SK-N-DZ (cell line): ENCODE measurements at places on chromosomes 5 and 9.

DNA sequence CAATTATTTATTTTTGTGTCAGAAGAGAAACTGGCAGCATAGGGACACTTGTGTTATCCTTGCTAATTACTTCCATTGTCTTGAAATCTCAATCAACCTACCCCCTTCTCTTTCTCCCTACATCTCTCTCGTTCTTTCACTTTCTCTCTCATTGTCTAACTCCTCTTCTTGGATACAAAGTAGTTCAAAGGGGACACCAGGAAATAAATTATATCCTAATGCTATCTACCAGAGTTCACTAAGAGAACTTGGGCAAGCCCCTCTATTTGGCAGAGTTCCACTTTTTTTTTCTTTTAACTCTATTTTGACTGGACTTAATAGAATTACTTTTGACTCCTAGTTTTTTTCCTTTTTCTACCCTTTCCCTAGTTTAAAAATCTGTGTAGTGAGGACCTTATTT is 102.2 kb downstream of the MEF2C start:
- no peak for DNase-seq

DNA sequence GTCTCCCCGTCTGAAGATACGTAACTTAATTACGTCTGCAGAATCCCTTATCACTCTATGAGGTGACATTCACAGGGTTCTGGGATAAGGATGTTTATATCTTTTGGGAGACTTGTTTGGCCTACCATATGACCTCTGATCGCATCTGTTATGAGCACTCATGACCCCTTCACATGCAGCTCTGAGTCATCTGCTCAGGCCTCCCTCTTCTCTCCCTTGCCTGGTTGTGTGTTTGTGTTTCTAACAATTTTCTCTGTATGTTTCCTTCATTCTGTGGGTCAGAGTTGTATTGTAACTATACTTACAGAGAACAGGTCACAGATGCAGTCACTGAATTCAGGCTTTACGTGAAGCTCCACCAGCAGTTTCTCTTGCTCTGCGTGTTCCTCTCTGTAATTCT is 330.6 kb downstream of the TENT4A start:
- no peak for DNase-seq

GRCh38 chr9:89839449-89839848 is 234.6 kb downstream of the GADD45G start:
- no peak for DNase-seq

DNA sequence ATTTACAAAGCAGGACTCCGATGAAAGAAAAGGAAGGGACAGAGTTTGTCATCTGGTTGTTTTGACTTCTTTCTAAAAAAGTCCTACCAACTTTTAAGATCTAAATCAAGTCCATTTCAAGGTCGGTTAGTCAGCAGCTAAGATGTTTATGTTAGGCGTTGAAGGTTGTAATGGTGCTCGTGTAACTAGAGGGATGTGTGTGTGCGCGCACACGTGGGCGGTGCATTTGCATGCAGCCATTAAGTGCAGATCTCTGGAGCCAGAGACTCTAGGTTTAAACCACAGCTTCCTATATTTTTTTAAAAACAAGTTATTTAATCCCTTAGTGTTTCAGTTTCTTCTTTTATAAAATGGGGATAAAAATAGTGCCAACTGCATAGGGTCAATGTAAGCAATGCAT is 77.0 kb upstream of the SMIM32 start:
- DNase-seq: no peak

DNA sequence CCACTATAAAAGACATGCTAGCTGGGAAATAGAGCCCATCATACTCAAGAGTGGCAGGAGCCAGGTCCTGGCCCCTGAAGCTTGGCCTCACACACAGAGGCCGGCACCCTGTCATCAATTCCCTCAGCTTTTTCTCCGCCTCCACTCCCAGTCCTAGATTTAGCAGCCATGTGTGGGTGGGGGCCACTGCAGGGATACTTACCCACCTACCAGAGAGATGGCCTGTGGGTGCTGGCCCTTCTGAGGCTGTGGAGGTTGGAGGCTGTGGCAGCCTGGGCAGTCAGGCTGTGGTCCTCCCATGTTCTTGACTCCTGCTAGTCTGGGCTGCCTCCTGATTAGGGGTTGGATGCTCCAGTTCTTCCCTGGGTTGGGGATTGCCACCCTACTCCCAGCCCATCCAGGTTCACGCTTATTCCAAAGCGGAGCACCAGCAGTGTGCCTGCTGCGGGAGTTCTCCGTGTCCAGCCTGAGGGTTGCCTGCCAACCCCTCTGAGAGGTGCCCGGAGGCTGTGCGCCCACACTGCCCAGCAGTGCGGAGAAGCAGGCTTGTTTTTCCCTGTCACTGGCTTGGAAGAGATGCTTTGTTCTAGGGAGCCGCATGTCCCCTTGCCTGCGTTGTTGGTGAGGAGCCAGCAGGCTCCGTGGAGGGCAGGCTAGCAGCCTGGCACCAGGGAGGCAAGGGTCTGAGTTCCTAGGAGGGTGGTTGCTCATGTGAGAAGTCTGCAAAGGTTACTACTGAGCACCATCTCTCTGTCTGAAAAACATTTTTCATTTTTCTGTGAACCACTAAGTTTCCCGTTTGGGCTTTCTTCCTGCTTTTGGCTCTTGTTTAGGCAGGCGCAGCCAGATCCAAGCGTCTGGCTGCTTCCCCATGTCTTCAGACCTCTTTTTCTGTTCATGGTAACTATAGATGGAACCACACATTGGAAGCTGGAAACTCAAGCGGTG is 7.5 kb downstream of the SLC22A5 start:
- no peak for DNase-seq

GRCh38 chr9:111993319-111993718 is 96.7 kb downstream of the UGCG start:
- no peak for DNase-seq

- peak; percentile 94 for DNase-seq
These were observed 41.6 kb upstream of the ZNF300 start for GRCh38 chr5:150946351-150946905.

DNA sequence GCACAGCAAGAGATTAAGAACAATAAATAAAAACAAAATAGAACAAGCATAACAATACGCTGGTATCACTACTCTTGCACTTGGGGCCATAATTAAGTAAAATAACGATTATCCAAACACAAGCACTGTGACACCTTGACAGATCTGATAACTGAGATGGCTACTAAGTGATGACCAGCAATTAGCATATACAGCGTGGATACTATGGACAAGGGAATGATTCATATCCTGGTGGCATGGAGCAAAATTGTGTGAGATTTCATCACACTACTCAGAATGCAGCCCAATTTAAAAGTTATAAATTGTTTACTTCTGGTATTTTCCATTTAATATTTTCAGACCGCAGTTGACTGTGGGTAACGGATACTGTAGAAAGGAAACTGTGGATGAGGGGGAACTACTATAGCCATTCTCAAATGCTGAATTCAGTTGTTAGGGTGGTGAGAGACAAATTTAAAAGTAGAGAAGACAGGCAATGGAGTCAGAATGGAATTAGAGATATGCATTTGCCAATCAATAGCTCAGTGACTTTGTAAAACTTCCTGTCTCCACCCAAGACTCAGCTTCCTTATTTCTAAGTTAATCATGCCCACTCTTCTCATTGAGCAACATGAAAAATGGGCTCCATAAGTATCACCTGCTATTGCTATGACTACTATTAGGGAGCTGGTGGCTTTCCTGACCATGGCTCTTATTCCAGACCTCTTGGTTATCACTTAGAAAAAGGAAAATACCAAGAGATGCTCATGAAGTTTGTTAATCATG is 300.8 kb downstream of the TRIM32 start:
- DNase-seq: no peak

GRCh38 chr9:14089051-14089803 is 224.7 kb downstream of the NFIB start:
- no peak for DNase-seq

DNA sequence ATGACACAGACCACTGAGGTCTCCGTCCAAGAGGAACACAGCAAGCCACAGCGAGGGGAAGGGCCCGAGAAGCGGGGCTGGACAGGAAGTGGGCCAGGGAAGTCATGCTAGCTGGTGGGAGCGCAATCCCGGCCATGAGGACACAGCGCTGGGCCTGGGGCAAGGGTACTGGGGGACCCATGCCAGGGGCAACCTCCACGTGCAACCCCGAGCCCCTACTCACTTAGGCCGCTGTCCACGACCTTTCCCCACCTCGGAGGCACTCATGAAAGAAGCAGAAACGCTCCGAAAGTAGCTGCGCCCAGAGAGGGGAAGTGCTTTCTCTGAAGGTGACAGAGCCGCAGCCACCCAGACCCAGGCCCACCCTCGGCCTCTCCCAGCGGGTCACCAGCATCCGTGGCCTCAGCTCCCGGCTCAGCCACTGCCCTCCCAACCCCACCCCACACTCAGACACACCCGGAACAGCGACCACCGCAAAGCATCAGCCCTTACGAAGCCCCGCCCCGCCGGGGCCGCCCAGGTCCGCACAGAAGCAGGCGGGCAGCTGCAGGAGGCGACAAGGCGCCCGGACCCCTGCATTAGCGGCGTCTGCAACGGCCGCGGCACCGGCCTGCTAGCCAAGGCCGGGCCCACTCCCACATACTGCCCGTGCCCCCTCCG is 782 bp downstream of the BICD2 start:
- DNase-seq: peak; percentile 31

DNA sequence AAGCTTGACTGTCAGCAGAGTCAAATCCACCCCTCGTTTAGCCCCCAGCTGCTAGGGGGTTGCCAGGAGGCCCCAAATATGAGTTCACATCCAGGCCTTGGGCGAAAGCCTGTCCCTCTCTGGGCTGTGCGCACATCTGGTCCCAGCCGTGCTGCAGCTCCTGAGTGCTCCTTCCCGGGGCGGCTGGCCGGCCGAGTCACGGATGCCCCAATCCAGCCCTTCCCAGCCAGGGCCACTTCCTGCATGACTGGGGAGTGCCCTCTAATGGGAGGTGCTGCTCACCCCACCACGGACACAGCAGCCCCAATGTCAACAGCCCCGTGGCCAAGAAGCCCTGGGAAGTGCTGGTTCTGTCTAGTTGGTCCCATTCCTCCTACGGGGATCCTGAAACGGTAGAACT is 103.5 kb upstream of the FCN2 start:
- no peak for DNase-seq

GRCh38 chr5:141533897-141534296 is 45.0 kb downstream of the PCDHGC5 start:
- no peak for DNase-seq

DNA sequence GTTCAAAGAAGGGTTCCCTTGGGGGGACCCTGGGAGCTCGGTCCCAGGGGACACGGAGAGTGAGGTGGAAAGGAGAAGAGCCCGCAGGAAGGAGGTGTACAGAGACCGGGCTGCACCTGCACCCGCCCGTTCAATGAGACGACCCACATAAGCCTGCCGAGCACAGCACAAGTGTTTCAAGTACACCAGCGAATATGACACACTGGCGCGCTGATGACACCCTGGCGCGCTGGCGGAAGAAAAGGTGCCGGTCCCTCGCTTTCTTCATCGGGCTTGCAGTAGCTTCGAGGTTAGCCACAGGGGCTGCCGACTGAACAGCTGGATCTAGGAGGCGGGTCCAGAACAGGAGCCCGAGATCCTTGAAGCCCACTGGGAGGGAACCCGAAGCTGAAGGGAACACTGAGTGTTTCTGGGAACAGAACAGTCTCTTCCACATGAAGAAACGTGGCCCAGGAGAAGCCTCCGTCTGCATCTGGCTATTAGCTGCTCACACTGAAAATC is 1.4 kb downstream of the TBC1D9B start:
- no peak for DNase-seq

GRCh38 chr9:91560301-91560700 is 136.7 kb upstream of the NFIL3 start:
- no peak for DNase-seq

DNA sequence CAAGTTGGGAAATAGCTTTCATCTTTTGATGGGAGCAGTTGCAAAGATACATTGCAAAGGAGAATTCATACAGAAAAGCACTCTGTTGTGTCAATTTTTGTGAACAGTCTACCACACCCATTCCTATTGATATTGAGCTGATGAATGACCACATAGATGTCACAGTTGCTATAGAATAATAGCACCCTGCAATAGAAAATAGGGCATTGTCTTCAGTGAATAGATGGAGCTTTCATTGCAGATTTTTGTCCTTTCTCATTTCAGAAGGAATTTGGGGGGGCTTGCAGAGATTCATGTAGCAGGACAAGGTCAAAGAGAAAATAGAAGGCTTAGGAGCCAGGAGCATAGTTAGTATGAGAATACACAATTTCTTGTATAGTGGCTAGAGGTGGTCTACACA is 237.9 kb downstream of the TMEM38B start:
- DNase-seq: no peak

- DNase-seq: no peak
These were observed 84.6 kb downstream of the PAX5 start for GRCh38 chr9:36949466-36949865.

DNA sequence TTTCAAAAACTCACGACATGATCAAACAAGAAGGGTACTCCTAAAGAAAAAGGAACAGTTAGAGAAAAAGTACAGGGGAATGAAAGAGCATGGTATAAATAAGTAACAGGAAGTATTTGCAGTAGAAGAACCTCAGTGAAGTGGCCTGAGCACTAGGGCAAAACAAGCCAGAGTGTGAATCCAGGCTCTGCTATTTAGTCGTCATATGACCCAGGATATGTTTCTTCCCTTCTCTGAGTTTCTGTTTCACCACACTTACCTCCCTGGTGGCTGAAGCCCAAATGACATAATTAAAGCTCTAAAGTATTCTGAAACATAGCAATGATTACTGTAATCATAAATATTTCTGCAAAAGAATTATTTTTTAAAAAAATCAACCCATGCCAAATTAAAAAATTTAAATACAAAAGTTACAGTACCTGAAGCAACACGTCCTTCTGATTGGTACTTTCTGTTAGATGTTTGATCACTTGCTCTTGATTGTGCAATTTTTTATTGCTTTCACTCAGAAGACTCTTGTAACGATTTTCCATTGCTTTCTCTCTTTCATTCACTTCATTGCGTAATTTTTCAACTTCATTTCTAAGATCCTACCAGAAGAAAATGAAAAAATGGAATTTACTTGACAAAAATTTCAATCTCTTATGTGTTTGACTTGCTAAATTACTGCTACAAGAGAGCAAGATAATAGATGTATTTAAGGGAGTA is 88.9 kb downstream of the CDK5RAP2 start:
- no peak for DNase-seq

DNA sequence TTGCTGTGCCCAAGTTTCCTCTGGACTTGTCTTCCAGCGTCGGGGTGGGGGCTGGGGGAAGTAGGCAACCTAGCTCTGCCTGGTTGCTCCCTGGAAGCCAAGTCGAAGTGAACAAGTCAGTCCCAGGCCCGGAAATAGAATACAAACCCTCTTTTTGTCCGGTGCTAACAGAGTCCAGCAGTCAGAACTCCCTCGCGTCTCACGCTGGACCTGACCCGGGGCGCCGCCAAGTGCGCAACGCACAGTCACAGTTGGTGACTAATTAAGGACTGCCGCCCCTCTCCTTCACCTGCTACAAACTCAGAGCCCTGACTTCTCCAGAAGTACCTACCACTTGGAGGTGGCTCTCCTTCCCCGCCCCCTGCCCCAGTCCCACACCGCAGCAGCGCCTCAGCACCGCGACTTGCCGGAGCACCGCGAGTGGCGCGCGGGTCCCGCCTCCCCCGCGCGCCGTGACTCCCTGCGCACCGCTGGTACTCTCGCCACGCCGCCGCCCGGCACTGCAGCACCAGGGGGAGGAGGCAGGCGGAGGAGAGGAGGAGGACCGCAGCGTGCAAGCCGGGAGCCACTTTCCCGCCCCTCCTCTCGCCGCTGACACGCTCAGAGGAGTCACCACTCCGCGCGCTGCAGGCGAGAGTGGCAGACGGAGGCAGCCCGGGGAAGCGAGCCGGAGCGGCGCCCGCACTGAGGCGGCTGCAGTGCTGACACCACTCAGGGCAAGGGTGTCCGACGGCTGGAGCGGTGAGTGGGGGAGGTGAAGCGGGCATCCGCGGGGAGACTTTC is at the start of gene SV2C:
TSS of gene SV2C (plus strand) at position 612 of the 783 bp plus-strand sequence. CDS start 48,368 bp downstream, outside the sequence.
- DNase-seq: peak; percentile 26

GRCh38 chr5:52856564-52856963 is 68.8 kb downstream of the ITGA1 start:
- DNase-seq: no peak
